ENCODE measurements at places on chromosomes 12 and 14.

- DNase-seq = no peak
These were observed 233.8 kb upstream of the SEL1L start for GRCh38 chr14:81767266-81767995.

GRCh38 chr14:101022916-101023435 lies 119.5 kb upstream of the RTL1 start:
- DNase-seq = no peak

GRCh38 chr12:66915306-66915904 lies 236.5 kb upstream of the GRIP1 start:
- no peak for DNase-seq

GRCh38 chr14:68974759-68975347 lies 4.2 kb downstream of the ACTN1 start:
- DNase-seq = no peak

GRCh38 chr12:56014205-56014604 lies 6.6 kb upstream of the IKZF4 start:
- no peak for DNase-seq

- DNase-seq = no peak
These were observed 198.1 kb upstream of the PLXNC1 start for GRCh38 chr12:93950311-93950710.

DNA sequence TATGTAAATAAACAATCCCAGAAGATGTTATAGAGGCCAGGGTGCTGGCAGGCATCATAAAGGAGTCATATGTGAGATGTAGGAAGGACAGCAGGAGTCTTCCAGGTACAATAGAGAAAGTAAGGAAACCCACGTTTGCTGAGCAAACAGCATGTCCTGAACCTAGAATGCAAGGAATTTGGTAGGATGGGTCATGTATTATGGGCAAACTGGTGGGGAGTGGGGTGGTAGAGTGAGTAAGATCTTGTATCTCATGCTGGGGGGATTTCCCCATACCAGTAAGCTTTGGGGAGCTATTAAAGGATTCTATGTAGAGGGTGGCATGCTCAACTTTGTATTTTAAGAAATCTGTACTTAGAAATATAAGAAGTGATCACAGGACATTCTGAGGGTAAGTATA lies 41.0 kb downstream of the CDKL1 start:
- no peak for DNase-seq

GRCh38 chr12:110344657-110345056 lies 58.9 kb downstream of the ANAPC7 start:
- no peak for DNase-seq

DNA sequence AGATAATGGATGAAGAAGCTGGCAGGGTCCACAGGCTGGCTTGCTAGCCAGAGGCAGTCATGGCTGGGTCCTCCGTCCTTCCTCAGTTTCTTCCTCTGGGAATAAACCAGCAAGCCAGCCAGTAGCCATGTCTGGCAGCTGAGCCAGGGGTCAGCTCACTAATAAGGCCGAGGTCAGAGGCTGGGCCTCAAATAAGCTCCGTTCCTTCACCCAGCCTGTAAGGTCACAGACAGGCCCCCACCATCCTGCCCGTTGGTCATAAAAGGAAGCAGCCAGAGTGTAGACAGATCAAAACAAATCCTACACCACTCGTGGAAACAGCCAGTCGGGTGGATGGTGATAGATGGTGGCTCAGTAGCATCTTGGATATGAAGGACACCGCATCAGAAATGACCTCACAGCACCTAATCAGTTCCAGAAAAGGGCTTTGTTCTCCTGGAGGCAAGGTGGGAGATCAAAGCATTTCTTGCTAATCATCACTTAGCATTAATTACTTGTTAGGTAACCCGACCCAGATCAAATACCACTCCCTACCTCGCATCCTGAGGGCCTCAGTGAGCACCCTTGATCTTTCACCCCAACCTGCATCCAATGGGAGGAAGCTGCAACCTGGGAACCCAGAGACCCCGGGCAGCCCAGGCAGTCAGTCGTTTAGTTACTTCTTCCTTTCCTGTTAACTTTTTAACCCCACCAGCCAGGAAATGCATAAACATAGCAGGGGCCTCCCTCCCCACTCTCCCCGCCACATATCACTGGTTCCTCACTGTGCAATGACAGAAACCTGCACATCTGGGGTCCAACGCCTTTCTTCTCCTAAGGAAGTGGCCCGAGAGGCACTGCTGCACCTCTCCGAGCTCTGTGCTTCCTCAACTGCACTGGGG lies 90.2 kb downstream of the KDM2B start:
- DNase-seq = no peak

DNA sequence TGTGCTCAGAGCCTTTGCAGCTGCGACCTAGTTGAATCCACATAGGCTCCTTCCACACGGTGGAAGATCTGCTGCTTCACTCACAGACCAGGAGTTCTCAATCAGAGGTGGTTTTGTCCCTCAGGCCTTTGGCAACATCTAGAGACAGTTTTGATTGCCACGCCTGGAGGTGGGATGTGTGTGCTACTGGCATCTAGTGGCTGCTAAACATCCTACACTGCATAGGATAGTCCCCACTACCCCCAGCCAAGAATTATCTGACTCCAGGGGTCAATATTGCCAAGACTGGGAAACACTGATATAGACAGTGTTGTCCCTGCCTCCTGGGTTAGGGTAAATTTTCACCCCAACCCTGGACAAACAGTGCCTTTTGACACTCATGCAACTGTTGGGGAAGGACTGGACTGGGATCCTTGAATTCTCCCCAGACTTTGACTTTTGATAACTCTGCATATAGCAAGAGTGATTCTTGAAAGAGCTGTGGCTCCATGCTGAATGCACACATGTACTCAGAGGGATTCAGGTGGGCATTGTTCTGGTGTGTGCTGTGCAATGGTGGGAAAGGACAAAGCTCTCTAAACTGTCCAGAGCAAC lies 39.8 kb downstream of the BAZ2A start:
- DNase-seq = no peak

- no peak for DNase-seq
These were observed 45.1 kb downstream of the GALNT9 start for GRCh38 chr12:132284071-132284826.

GRCh38 chr12:14111230-14111865 lies 129.9 kb upstream of the GRIN2B start:
- no peak for DNase-seq

DNA sequence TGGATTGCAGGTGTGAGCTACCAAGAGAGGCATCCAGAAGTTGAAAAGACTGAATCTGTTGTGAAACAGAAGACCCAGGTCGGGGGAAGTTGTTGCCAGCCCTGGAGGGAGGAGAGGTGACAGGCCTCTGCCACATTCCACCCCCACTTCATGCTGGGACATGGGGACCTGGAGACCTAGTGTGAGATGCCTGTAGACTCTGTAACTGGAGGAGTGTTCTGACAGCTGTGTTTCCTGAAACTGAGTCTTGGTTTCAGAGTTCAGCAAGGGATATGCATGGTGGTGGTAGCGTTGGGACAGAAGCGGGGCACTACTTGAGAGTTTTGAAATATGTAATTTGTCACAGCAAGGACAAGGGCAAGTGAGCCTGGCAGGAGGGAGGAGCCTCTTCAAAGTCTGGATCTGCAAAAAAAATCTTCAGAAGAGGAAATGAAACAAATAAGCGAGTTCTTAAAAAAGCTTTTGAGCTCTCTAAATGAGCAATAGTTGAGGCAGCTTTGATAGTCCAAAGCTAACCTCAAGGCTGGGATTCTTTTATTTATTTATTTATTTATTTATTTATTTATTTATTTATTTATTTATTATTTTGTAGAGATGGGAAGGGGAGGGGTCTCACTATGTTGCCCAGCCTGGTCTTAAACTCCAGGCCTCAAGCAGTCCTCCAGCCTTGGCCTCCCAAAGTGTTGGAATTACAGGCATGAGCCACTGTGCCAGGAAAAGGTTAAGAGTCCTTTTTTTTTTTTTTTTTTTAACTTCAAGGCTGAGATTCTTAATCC lies 58.9 kb upstream of the EEA1 start:
- no peak for DNase-seq
